ENCODE measurements at places on chromosomes 3 and 15. TPM values are rescaled to one million over a fixed set of nuclear protein-coding genes. Genes with fewer than 3 reads are reported as not detected.
A peak's percentile ranks its signal among the peaks of the same experiment; 100 is the strongest.

GRCh38 chr3:103730744-103731143, 1295.9 kb downstream of the ZPLD1 start:
- DNase-seq = no peak

DNA sequence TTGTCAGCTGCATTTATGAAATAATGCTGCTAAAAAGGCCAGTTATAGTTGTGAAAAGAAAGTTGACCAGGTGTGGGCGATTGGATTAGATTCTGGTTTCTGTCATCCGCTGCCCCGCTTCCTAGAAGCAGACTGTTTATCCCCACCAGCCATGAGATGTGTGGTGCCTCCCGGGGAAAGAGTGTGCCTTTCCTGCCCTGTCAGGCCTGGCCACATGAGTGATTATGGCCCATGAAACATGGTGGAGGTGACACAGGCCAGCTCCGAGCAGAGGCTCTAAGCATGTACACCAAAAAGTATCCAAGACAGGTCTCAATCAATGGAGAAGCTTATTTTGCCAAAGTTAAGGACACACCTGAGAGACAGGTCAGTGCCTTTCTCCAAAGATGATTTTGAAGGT, 85.4 kb upstream of the ABHD2 start:
- DNase-seq = no peak

The SLC30A4 gene
- total RNA-seq = 0.10 TPM

GRCh38 chr3:159616234-159616825, 372.3 kb upstream of the IL12A start:
- DNase-seq = peak; percentile 49

The NOX5 gene
- total RNA-seq = not detected

The CCR9 gene
- not detected for total RNA-seq

DNA sequence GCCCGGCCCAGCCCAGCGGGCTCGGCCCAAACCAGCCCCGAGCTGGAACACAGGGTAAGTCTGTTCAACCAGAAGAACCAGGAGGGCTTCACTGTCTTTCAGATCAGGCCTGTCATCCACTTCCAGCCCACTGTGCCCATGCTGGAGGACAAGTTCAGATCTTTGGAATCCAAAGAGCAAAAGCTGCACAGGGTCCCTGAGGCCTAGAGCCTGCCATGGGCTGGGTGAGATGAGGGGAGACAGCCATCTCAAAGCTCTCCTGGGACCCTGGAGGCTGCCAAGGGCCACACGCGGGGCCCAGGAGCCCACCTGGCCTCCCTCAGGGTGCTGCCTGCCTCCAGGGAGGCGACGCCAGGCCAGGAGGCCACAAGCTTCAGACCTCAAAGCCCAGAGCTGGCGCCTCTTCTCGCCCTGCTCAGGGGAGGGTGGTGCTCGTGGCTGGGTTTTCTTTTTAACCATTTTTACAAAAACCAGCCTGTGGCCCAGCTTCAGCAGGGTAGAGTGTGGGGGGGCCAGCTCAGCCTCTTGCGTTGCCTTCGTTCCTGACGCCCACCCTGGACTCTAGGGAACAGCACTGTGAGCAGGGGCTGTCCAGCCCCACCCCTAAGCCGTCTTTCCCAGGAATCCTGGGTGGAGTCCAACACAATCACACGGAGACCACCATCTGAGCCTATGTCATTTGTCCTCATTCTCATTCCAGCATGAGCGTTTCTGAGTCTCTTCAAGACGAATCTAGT, 107.0 kb downstream of the ETFA start:
- no peak for DNase-seq

GRCh38 chr3:192215-192929, 4.2 kb upstream of the CHL1 start:
- no peak for DNase-seq

DNA sequence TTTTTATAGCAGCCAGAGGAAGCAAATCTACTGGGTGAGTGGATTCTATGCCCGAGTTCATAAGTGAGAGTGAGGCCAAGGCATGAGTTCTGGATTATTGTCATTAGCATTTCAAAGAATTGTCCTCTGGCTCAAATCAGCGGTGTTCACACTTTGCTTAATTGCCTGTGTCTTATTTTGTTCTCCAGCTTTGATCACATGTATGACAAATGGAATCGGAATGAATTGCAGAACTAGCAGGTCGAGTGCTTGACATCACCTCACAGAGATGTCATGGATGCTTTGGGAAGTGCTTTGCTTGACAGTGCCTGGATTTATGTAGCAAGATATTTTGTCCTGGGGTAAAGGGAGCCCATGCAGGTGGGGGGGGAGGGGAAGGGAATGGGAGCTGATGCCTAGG, 68.0 kb downstream of the SH3GL3 start:
- DNase-seq = no peak

DNA sequence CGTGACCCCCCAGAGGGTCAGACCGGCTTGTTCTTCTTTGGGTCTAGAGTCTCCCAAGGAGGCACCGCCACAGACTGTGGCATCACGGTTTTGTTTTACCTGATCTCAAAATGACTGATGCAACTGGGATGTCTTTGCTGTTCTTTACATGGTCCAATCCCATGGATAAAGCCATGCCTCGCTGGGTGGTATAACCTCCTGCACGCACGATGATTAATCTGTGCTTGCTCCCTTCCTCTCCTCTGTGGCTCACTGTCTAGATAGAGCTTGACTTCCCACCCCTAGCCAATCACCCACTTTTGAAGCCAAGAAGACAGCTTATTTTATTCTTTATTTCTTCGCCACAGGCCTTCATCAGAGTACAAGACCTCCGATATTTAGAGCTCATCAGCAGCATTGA, 36.6 kb upstream of the RHO start:
- no peak for DNase-seq

GRCh38 chr15:41897363-41897799, 3.5 kb upstream of the SPTBN5 start:
- no peak for DNase-seq

The PLCH1 gene
- total RNA-seq = 1.9 TPM

- peak; percentile 50 for DNase-seq
Measured at GRCh38 chr3:193946945-193947344, 189.0 kb upstream of the HES1 start.

The GPR156 gene
- 0.25 TPM for total RNA-seq

- no peak for DNase-seq
Measured at GRCh38 chr15:91553196-91553854, 300.2 kb upstream of the SLCO3A1 start.

GRCh38 chr15:60585743-60586708, 107.1 kb upstream of the ICE2 start:
- peak; percentile 82 for DNase-seq

DNA sequence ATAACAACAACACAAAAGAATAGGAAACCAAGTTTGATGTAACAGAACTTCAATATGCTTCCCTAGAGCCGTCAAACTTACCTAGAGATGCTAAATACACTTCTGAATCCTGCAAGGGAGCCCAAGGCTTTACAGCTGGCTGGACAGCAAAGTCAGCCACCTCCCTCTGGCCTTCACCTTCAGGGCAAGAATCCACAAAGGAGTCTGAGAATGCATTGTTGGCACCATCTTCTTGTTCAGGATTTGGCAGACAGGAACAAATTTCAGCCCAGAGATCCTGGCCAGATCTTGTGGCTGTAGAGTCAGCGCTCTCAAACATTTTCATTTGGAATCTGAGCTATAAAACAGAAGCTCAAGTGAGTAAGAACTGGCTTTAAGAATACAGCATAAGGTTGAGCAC, 2.2 kb downstream of the CCDC32 start:
- no peak for DNase-seq

DNA sequence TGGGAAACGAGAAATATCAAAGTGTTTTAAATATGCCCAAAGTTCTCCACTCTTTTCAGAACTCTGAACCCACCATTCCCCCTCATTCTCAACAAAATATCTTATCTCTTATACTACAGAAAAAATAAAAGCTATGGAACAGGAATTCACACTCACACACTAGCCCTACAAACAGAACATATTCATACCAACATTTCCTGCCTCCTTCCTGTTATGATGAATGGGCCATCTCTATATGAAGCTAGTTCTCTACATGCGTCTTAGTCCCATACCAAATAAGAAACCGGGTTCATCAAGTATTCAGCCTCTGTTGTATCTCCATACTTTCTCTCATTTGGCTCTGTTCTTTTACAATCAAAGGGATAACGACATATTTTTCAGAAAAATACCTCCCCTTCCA, 72.6 kb downstream of the PLSCR2 start:
- DNase-seq = no peak

The ZNF385D gene
- not detected for total RNA-seq

DNA sequence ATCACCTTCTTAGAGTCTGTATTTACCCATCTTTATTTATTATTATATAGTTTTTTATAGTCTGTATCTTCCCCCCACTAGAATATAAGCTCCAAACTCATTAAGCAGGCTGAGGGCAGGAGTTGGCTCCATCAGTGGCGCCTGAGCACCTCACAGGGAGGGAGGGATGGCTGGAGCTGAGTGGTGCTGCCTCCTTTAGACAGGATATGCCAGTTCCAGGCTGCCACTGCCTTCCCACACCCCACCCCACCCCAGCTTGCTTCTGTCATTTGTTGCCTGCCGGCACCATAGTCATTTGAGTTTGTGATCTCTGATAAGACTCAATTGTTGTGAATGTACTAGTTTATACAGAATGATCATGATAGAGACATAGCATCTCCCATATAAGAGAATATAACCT, 85.5 kb downstream of the KLHL25 start:
- no peak for DNase-seq

DNA sequence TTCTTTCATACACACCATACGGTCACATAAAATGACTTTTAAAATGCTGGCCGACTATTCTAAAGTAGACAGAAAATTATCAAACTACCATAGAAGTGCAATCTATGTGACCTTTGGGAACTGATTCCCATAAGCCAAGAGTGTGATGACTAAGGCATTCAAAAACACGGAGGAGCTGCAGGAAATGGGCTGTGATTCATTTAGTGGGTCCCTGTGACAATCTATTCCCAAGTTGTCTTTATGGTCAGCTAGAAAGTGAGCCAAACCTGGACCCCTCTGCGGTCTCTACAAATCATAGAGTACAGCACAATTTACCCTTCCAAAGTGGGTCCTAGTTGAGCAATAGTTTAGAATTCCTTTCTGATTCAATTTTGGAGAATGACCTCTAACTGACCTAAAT, 251.5 kb upstream of the CBLB start:
- no peak for DNase-seq

- DNase-seq = peak; percentile 49
Measured at GRCh38 chr15:79314811-79315210, 3.9 kb downstream of the TMED3 start.

Measured in HT-29 (cell line).